ENCODE measurements at places on chromosomes 4 and X.
A peak's percentile ranks its signal among the peaks of the same experiment; 100 is the strongest.

- no peak for DNase-seq
Measured at GRCh38 chrX:24005028-24005427, 22.0 kb downstream of the KLHL15 start.

DNA sequence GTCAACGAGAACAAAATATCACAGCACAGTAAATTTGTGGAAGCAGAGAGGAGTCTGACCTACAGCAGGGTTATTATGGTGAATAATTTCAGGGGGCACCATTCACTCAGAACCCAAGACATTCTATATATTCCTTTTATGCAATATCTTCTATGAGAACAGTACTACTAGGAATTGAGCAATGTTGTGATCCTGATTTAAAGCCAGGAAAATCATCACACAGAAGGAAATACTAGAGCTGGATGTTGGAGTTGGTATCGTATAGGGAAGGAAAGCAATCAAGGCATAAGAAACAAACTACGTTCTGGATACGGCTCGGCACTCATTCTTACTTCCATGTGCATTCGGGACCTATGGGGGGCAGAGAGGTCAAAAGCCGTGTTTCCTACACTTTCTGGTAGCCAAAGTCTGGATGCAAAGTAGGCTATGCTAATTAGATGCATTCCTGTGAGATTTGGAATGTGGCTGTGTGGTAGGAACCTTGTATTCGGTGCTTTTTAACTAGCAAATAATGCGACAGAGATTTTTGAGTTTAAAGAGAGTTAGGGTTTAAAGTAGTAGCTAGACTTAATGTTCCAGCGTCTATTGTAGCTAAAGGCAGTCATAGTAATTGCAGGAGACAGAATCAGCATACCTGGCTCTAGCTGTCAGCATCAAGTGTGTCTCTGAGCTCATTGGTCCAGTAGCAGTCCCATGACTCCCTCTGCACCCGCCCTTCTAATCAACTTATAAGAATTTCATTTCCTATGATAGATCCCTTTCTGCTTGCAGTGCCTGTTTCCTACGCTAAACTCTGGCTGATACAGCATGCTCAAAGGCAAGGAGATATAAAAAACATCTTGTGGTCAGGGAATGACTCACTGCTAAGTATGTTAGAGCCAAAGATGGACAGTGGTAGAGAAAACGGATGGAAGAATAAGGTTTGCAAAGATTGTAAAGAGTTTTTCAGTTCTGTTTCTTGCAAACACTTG is 43.3 kb upstream of the PDGFC start:
- no peak for DNase-seq

GRCh38 chr4:5710961-5711478 is at the start of gene EVC:
Gene EVC (plus strand): TSS chr4:5711201. CDS start chr4:5711381, 180 bp downstream.
- DNase-seq = peak; percentile 85

DNA sequence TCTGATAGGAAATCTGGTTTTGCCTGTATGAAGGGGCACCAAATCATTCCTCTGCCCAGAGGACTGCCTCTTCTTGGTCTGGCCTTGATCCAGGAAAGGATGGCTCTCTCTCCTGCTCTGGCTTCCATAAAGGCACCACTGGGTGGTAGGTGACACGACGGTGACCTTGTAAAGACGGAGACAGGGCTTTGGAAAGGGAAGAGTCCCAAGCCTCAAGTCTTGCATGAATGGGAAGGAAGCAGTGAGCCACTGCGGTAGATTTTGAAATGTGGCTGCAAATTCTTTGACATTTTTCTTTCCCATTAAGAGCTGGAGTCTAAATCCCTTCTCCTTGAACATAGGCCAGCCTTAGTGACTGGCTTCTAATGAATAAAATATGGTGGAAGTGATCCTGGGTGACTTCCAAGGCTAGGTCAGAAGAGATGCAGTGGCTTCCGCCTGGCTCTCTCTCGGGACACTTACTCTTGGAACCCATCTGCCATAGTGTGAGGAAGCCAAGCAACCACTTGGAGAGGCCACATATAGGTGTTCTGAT is 347.4 kb downstream of the BCOR start:
- DNase-seq = no peak

- DNase-seq = no peak
Measured at GRCh38 chr4:127601029-127601428, 31.7 kb upstream of the INTU start.

DNA sequence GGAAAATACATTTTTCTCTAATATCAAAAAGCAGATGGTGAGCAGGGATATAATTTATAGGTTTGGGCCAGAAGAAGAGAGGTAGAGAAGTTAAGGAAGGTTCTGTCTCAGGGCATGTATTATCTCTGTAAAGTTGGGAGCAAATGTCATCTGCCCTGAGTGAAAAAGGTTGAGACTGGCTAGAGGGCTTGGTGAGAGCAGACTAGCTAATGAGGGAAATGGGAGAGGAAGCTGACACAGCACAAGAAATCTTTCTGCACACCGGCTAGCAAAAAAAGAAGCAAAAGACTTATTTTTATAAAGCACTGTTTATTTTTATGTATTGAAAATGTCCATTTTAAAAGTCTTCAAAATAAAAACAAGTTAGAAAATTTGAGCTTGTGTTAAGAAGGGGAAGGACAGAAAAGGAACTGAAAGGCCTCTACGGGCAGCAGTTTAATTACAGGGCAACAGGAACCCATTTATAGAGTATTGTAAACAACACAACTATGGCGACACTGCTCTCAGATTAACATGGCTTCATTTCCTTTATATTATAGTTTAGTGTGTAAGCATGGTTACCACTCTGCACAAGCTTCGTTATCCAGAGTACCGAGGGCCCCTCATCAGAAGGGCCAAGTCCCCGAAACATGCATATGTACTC is 17.4 kb downstream of the CD40LG start:
- DNase-seq = no peak

DNA sequence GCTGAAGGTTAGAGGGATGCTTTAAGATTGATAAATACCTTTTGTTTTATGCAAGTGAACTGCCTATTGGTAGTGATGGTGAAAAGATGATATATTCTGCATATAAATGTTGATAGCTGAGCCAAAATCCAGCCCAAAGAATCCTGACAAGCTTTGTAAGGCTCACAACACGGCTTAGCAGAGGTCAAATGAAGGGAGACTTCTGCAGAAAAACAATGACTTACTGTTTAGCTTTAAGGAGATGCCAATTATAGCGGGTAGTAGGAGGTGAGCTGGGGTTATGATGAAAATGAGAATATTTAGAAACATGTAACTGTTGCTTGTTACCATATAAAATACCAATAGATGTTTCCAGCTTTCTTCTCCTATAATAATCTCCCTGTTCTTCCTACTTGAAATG is 97.1 kb downstream of the AFF1 start:
- DNase-seq = no peak

GRCh38 chr4:94115687-94116086 is 92.0 kb upstream of the SMARCAD1 start:
- no peak for DNase-seq

GRCh38 chrX:150362599-150363481 is at the start of gene MAMLD1:
Gene MAMLD1 (plus strand): TSS chrX:150363317. CDS start chrX:150445517, 82,200 bp downstream.
- peak; percentile 47 for DNase-seq

GRCh38 chrX:103052625-103053024 is 11.3 kb downstream of the BEX1 start:
- no peak for DNase-seq

- no peak for DNase-seq
Measured at GRCh38 chrX:41055740-41056139, 29.5 kb upstream of the USP9X start.

DNA sequence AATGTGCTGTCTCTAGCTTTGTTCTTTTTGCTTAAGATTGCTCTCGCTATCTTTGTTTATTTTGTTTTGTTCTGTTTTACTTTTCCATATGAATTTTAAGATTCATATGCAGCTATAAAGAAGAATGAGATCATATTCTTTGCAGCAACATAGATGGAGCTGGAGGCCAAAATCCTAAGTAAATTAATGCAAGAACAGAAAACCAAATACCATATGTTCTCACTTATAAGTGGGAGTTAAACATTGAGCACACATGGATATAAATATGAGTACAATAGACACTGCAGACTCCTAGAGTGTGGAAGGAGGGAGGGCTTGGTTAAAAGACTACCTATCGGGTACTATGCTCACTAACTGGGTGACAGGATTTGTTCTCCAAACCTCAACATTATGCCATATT is 237.8 kb downstream of the TRAM1L1 start:
- no peak for DNase-seq

DNA sequence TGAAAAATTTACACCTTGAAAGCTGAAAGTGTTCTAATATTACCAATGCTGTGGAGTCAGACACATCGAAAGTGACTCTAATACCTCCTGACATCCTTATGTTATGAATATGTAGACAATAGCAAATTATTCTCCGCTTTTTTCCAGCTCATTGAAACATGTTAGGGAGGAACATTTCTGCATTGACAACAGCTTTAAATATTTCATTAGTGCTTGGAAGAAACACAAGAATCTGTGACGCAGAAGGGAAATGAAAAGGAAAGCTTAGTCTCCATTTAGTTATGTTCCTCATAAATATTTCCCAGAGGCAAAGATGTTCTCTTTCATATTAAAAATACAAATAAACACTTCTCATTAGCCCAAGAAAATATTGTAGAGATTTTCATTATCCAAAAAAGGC is 55.8 kb upstream of the CD99 start:
- no peak for DNase-seq

- no peak for DNase-seq
Measured at GRCh38 chrX:87874043-87874442, 356.4 kb downstream of the KLHL4 start.

DNA sequence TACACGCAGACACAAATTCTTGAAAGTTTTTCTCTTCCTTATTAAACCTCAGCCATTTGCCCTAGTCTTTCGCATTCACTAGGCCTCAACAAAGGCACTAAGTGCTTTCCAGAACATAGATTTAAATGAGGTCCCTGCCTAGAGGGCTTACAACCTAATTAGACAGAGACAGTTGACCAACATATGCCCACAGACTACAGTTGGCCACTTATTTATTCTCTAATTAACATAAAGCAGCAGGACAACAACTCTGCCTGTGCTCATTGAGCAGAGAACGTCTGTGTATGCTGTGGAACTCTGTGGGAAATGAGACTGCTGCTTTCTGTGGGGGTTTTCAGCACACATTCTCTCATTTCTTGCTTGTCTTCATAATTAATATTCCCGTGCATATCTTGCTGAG is 303.0 kb upstream of the TACR3 start:
- DNase-seq = no peak

DNA sequence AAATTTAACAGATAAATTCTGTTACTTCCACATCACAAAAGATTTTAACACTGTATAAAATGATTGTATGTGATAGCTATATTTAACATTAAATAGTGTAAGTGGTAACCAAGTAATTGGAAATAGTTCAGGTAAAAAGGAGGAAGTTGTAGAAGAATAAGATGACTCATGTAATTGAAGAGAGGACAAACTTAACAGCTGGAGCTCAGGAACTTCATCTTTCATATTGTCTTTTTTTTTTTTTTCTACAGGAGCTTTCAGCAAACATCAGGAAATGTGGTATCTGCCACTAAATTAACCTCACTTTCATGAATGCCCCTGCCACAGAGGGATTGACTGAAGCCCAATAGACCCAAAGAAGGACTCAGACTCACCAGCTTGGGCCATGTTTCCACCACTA is 188.4 kb upstream of the VEGFC start:
- DNase-seq = no peak

- no peak for DNase-seq
Measured at GRCh38 chr4:142264961-142265360, 581.1 kb downstream of the INPP4B start.

- DNase-seq = no peak
Measured at GRCh38 chrX:101419489-101419888, 11.5 kb downstream of the HNRNPH2 start.

- no peak for DNase-seq
Measured at GRCh38 chr4:77443941-77444340, 161.7 kb upstream of the CXCL13 start.

DNA sequence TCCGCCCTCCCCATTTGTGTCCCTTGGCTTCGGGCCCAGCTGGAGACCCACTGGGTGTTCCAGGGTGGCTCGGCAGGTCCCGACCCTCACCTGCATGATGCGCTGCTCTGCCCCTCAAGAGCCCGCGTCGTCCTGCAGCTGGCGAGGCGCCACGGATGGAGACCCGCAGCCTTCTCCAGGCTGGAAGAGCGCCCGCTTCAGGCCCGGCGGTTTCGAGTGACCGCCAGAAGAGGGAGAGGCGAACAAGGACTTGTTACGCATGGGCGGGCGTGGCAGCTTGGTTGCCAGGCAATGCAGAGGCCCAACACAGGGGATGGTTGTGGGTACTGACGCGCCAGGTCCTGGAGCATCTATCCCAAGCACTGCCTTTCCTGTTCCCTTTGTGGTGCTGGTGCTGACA is at the start of gene PDCL2:
PDCL2 (minus strand) TSS at position 232 of the 400 bp plus-strand sequence; CDS start at position 96, 136 bp downstream.
- DNase-seq = peak; percentile 25

DNA sequence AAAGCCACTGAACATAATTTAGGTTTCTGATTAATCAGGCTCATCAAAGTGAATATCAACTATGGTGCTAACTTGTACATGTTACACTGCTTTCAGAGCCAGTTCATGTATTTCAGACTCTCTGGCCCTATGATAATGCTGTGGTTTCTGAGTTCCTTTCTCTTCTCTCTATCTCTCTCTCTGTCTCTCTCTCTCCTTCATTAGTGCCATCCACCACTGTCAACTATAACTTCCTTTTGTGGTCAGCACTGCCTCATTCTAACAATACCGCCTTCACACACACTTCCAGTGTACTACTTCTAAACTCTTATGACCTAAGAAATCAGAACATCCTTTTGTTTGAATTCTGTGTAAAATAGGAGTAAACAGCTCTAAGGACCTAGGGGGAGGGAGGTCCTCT is 907.1 kb downstream of the RPA4 start:
- no peak for DNase-seq

GRCh38 chr4:39820186-39820585 is 122.2 kb downstream of the UBE2K start:
- DNase-seq = no peak

- DNase-seq = no peak
Measured at GRCh38 chrX:9114245-9114644, 80.3 kb upstream of the FAM9B start.

GRCh38 chr4:94348666-94349065 is 6.0 kb upstream of the HPGDS start:
- no peak for DNase-seq

GRCh38 chr4:122612540-122612939 is 8.3 kb downstream of the IL21 start:
- DNase-seq = no peak

DNA sequence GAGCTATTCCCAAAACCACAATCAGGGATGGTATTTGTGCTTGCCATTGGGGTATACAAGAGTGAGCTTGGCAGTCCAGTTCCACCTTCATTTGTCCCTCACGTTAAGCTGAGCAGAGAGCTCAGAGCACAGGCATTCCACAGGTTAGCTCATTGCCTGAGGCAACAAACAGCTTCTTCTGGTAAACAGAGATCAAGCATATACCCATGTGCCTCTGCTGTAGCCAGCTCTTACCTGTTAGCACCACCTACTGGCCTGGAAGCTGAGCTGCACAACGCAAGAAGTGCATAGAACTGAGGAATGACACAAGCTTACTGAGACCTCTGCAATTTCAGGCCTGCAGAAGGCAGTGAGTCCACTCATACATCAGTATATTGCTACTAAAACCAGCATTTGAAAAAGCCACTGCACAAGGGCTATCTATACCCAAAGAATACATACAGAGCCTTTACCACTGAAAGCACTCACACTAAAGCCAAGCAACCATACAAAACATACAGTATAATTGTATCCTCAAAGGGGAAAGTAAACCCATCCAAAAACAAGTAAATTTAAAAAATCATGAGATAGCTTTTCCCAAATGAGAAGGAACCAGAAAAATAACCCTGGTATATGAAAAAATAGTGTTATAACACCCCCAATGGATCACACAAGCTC is 258.3 kb upstream of the GABRA2 start:
- DNase-seq = peak; percentile 66
